ENCODE measurements at places on chromosomes 7 and 10.

- no peak for DNase-seq
Measured at GRCh38 chr10:100977436-100977835, 8.1 kb downstream of the SEMA4G start.

- no peak for DNase-seq
Measured at GRCh38 chr10:129161150-129161549, 305.9 kb upstream of the MGMT start.

DNA sequence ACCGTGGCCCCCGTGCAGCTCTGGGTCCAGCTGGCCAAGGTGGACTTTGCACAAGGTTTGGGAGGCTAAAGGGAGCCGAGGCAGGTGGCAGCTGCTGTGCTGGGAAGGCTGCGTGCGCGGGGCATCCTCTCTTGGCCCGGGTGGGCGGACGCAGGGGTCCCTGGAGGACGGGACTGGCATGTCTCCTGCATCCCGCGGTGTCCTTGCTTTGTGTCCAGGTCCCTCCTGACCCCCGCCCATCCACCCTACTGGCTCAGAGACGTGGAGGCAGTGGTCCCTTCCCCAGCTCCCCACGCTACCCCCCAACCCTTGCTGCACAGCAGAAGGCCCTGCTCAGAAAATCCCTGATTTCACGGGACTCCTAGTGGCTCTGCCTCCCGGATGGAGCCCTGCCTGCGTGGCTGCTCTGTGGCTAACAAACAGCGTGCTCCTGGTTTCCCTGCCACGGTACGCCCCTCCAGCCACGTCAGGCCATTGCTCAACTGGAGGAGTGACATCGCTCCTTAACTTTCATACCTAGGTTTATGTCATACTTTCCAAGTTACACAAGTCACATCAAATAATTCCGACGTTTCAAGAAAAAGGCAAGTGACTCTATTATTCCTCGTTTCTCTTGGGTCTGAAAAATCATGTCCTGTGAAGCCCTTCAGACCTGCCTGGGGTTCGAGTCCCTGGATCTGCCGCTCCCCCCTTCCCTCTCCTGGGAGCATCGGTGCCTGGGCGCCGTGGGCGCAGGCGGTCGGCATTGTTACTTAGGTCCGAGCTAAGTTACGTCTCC lies 421.9 kb downstream of the DNAJB6 start:
- DNase-seq = no peak

DNA sequence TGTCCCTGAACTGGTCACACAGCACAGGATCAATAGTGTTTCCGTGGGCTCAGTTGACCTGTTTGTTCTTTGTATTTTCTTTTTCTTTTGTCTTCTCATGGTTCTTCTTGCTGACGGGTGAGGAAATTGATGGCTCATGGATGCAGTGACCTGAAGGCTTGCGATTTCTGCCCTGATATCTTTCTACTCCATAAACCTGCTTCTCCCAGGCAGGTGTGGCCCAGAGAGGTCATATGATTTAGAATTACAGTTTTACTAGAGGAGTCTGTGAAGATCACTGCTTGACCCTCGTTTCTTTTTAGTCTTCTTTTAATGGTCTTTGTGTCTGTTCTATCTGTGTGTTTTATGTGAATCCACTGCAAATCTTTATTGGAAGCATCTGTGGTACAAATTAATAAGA lies 195.1 kb upstream of the KLF6 start:
- DNase-seq = no peak

GRCh38 chr10:104254493-104255310 lies at the start of gene GSTO1:
Gene GSTO1, plus strand, starts transcription at chr10:104254892. Its CDS starts 37 bp downstream, at chr10:104254929.
- peak; percentile 93 for DNase-seq

DNA sequence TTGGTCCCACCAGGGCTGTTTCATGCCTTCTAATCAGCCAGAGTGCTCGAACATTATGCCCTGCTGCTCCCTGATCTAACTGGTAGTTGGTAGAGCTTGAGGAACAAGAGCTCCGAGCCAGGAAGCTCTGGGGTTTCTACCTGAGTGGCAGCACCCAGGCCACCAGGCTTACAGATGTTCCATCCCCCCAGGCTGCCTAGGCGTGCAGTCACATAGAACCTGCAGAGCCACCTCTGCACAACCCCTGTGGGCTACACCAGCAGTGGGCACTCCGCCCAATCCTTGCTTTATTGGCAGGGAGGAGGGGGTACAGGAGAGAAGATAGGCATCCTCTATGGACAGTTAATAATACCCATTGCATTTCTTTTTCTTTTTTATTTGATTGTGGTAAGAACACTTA lies 21.8 kb downstream of the MAP3K8 start:
- no peak for DNase-seq

DNA sequence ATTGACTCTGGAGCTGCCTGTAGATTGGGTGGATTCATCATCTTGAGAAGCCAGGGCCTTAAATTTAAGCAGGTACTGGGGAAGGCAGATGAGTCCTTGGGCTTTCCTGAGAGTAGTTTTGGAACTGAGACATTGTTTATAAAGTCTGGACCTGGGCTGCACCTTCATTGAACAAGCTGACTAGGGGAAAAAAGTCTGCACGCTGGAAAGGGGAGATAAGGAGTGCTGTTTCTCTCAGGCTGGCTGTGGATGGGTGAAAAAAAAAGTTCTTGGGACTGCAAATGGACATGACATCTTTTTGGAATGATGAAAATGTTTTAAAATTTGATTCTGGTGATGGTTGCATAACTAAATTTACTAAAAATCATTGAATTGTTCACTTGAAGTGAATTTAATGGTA lies 12.0 kb downstream of the SEC24C start:
- no peak for DNase-seq

- DNase-seq = no peak
Measured at GRCh38 chr7:25424113-25424512, 195.8 kb upstream of the NPVF start.

GRCh38 chr7:155000795-155001194 lies 2.1 kb downstream of the PAXIP1 start:
- no peak for DNase-seq

DNA sequence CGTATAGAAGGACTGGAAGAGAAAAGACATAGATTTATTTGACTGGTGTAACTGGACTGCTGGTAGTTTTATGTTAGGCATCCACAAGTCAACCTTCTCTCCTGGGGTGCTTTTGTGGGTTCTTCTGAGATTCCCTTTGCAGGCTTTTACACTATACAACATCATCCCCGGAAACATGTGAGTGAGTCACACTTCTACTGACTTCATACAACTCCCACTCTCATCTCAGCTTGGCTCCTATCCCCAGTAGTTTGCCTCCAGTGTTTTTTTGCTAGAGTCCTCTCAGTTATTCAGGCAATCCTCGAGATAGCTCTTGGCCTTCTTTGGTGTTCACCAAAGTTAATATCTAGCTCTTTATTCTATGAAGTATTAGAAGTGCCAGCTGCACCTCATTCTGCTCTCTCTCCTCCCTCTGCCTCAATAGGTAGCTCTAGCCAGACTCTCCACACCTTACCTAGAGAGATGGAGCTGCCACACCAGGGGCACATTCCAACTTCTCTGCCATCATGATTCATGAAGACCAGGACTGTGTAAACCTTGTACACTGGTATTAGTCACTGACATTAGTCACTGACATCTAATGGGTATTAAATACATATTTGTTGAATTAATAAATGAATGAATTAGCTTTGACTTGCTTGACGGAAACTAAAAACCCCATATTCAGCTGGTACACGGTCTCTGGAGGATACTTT lies 281.9 kb downstream of the PPP1R3A start:
- no peak for DNase-seq

DNA sequence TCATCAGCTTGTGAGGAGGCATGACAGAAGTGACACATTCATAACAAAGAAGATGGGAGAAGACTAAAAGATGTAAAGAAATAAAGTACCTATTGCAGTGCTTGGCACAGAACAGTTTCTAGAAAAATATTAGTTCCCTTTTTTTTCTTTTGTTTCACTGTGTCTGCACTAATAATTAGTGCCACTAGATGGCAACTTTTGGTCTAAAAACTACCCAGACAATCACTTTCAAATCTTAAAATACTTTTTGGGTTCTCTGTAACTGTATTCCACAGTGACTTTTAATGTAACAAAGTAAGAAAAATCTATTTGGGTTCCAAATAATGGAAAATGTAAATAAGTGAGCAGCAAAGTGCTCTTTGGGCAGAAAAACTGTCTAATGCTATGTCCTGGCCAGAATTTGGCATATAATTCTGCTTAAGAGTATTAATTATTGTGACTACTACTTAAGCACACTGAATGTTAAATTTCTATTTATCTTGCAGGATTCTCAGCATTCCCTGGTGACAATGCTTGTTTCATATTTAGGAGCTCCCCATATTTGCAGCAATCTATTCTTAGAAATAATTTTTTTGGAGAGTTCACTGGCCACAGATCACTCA lies 134.8 kb upstream of the KIF5B start:
- no peak for DNase-seq

DNA sequence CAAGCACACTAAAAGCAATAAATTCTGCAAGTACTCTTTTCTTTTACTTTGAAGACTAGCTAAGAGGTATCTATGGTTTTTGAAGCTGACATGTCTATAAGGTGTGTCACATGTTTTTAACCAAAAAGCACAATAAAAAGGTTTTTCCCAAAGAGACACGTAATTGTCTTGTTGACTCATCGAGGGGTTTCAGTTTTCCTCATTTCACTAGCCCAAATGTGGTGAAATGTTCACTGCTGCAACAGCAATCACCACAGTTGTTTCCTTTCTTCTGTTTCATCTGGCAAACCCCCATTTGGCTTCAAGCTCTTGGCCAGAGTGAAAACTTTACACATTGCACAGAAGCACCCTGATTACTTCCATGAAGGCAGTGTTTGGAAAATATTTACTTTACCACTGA lies 3.8 kb upstream of the HOXA4 start:
- DNase-seq = no peak

DNA sequence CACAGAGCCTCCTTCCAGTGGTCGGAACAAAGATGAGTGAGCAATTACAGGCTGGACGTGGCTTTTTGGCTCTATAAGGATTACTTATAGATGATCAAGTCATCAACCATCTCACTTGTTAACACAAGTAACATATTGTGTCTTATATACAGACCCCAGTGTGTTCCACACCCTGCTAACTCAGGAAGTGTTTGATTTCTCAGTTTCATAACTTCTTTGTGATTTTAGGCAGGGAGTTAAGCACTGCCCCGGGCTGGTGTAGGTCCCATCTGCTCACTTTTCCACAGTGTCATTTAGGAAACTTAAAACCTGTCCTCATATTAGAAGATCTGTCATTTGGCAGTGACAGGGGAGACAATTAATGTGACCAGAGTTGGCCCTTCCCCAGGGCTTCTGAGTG lies 6.2 kb downstream of the FOXI2 start:
- DNase-seq = no peak

- DNase-seq = no peak
Measured at GRCh38 chr7:132059141-132059540, 502.7 kb upstream of the PODXL start.

DNA sequence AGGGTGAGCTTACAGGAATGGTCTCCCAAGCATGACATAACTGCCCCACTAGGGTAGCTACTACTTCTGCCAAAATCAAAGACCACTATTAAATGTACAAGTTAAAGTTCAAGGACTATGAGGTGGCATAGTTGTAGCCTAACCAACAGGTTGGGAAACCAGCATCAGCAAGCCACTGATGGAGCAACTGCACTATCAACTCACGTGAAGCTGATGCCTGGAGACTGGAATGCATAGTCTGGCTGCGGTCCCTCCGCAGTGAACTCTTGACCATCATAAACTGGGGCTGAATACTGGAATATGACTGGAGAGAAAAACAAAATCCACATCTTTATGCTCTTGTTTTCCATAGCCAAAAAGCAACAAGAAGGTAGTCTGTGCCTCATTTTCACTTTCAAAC lies 541.4 kb downstream of the DNAJB9 start:
- no peak for DNase-seq

GRCh38 chr10:88401671-88402347 lies 181.3 kb downstream of the RNLS start:
- no peak for DNase-seq

- DNase-seq = no peak
Measured at GRCh38 chr7:119640861-119641260, 632.1 kb upstream of the KCND2 start.

DNA sequence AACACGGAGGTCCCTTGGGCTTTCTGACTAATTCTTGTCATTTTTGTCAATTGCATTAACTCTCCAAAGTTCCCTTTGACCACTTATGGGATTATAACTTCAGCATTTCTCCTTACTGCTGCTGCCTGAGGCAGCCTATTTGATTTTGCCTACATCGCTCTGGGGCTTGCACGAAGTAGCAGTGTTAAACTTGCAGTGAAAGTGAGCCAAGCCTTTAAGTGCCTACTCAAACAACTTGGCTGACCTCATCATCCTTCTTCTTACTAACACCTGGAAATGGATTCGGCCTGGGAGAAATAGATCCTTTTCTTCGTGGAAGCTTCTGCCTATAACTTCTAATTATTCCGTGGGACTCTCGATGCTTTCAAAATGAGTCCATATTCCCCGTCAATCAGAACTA lies 76.6 kb downstream of the DGKB start:
- no peak for DNase-seq

DNA sequence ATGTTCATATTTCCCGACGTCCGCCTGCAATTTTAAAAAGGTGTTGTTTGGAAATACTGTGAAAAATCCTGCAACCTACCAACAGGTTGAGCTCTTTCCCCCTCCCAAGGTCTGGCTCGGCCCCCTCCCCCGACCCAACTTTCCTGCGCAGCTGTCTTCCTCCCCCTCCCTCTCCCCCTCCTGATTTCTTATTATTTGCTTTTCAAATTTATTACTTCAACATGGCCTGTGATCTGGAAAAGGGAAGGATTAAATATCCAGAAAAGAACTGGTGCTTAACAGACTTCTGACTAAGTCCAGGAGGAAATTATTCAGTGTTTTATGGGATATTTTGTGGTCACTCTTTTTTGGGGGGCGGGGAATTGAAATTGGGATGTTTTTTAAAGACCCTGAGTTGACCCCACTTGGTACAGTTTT lies 2.4 kb downstream of the ARID5B start:
- no peak for DNase-seq

DNA sequence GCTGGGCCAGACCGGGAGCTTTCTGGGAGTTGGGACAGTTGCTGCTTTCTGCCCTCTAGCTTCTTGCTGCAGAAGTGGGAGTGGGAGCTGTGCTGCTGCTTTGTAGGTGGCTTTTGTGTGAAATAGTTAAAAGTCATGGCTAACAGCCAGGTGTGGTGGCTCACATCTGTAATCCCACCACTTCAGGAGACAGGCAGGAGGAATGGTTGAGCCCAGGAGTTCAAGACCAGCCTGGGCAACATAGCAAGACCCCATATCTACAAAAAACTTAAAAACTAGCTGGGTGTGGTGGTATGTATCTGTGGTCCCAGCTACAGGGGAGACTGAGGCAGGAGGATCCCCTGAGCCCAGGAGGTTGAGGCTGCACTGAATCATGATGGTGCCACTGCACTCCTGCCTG lies 13.7 kb downstream of the TACR2 start:
- no peak for DNase-seq

GRCh38 chr10:88874281-88874680 lies 5.8 kb upstream of the STAMBPL1 start:
- no peak for DNase-seq

GRCh38 chr7:101843293-101844271 lies 26.2 kb downstream of the CUX1 start:
- DNase-seq = no peak

- DNase-seq = peak; percentile 46
Measured at GRCh38 chr7:145036604-145037405, 201.0 kb upstream of the TPK1 start.

Data from upper lobe of right lung (tissue), 1 donor.